NCI-H2171 (cell line): ENCODE measurements at places on chromosomes 7 and 10.

- no peak for DNase-seq
These were observed 65.1 kb upstream of the MKRN1 start for GRCh38 chr7:140544388-140544826.

- no peak for DNase-seq
These were observed 192.1 kb upstream of the MGMT start for GRCh38 chr10:129274748-129275474.

GRCh38 chr7:68718097-68718551, 880.2 kb upstream of the AUTS2 start:
- peak; percentile 62 for DNase-seq

GRCh38 chr10:29257784-29258135, 31.1 kb upstream of the LYZL1 start:
- no peak for DNase-seq

DNA sequence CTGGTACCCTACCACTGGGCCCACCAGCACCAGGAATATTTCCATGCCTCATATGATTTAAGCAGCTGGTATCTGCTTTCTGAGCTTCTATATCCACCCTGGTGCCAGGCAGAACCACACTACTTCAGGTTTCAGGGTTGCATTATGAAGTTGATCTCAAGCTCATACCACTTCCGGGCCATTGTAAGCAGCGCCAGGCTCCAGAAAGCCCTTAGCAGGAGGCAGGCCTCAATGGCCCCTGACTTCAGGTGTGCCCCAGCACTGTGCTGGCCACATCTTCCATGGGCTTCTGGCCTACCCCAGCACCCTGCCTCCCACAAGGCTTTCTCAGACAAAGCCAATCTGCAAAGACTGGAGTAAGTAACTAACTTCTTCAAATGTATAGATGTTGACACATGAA, 391.3 kb upstream of the GRM3 start:
- DNase-seq: no peak

GRCh38 chr10:31340343-31340742, 21.3 kb downstream of the ZEB1 start:
- DNase-seq: no peak

DNA sequence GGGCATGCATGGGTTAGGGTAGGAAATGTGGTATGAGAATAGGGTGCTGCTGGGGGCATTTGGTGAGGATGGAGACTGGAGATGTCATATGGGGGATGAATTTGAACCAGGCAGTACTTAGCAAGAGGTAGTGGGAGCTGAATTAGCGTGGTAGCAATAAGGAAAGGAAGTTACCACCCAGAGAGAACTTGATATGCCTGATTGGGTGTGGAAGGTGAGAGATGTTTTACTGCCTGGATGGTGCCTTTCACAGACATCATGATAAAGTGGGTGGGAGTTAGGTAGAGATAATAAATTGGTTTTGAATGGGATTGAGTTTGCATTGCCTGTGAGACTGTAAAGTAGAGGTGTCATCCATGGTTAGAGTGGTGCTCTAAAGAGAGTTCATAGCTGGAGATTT, 46.7 kb downstream of the TRIM24 start:
- DNase-seq: no peak

DNA sequence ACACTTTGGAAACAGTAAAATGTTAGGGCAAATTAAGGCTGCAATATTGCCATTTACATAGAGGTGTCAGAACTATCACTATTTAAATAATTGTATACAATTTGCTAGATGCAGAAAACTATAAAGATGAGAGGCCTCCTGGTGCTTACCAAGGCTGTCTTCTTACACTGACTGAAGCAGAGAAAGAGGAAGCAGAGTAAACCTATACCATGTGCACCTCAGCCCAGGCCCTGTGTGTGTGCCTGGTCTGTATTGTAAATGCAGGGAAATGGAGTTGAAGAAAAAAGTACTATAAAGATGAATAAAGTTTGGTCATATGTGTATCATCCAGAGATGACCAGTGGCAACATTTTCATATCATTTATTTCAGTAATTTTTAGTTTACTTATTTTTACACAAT, 29.2 kb downstream of the ELMO1 start:
- no peak for DNase-seq

DNA sequence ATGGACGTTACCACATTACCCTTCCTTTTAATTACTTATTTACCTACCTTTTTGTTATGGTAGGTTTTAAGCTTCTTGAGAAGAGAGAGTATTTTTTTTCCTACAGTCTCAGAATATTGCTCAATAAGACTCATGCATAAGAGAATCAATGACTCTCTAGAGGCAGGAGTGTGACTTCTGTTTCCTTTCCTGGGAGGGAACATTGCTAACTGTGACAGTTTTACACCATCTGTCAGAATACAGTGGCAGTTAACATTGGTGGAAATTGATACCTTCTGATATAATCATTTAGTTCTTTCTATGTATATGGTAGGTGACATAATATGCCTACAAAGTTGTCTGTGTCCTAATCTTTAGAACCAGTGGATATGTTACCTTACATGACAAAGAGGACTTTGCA, 348.7 kb upstream of the POT1 start:
- DNase-seq: peak; percentile 74

- no peak for DNase-seq
These were observed 14.1 kb upstream of the TNPO3 start for GRCh38 chr7:129069021-129069420.

- no peak for DNase-seq
These were observed 50.1 kb downstream of the PLEKHS1 start for GRCh38 chr10:113801569-113801968.

DNA sequence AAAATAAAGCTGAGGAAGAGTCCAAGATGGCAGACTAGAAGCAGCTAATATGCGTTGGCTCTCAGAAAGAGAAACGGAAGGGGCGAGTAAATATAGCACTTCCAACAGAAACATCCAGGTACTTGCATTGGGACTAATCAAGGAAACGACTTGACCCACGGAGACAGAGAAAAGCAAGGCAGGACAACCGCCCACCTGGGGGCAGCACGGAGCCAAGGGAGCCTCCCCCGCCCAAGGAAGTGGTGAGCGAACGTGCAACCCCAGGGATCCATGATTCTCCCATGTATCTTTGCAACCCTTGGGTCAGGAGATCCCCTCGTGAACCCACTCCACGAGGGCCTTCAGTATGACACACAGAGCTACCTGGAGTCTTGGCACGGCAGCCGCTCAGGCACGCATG, 45.4 kb upstream of the GRM3 start:
- no peak for DNase-seq

- DNase-seq: no peak
These were observed 769.3 kb downstream of the SORCS1 start for GRCh38 chr10:106395041-106395749.

GRCh38 chr7:70667406-70667805, 464.5 kb upstream of the GALNT17 start:
- DNase-seq: no peak

DNA sequence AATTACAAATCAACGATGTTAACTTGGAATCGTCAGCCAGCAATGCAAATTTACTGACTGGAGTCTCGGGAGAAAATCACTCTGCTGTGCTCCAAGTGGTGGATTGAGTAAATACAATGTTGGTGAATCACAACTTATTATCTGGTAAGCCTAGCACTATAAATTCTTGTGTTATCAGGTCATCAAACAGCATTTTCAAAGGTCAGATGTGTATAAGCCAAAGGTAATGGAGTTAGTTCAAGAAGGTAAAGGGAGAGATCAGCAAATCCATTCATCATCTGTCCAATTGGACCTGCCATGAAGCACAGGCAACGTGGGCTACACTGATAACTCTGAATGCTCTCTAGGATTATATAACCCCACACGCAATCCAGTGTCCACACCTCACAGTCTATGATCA, 13.9 kb downstream of the CUBN start:
- no peak for DNase-seq

GRCh38 chr10:129163531-129163930, 303.5 kb upstream of the MGMT start:
- DNase-seq: no peak

- no peak for DNase-seq
These were observed 121.8 kb downstream of the INHBA start for GRCh38 chr7:41581041-41581440.

DNA sequence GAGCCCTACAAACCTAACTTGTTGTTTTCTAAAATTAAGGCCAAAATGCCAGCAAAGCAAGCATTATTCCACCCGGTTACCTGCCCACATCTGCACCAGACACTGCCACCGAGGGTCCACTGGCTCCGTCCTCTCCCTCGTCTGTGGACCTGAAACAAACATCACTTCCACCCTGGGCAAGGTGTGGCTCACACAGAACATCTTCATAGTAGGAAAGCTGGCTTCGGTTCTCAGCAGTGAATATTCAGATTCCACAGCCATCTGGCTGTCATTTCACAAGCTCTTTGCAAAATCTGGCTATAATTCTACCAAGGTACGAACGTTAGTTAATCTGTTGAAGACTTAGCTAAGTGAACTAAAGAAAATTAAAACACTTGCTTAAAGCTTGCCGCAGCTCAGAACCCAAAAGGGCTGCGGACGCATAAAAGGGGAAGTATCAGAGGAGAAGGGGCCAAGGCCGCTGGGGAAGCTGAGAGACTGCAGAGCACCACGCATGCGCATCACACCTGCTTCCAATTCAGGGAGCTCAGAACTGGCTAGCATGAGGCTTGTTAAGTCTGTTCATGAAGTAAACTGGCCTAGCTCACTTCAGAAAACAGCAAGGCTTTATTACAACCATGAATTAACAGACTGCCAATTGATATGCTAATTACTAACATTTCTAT, 46.1 kb downstream of the PTPRN2 start:
- DNase-seq: no peak

DNA sequence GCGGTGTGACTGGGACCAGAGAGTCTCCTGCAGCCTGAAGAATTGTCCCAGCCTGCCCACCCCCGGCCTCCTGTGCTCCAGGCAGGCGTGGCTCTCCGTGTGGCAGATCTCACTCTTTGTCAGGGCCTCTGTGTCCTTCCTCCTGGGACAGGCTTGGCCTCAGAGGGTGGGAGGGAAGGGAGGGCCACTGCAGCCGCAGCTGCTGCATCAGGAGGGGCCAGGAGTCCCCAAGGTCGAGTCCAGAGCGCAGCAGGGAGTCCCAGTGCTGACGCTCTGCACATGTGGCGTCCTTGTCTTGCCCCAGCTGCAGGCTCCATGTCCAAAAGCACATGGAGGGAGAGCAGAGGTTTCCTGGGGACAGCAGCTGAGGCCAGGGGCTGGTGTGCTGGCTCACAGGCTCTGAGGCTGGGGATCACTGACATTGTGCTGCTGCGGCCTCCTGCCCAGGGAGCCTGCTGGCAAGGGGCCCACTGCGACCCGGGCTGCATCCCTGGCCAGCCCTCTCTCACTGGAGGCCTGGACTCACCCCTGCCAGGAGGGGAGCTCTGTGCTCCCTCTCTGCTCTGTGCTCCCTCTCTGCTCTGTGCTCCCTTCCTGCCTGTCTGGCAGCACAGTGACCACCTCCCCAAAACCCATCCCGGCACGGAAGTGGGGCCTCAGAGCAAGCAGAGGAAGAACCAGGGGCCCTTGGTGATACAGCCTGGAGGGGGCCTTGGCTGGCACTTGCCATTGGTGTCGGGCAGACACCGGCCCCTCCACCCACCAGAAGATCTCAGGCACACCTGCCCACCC, 114.6 kb upstream of the RET start:
- no peak for DNase-seq

GRCh38 chr10:89134963-89135362, 72.2 kb downstream of the CH25H start:
- no peak for DNase-seq

- DNase-seq: no peak
These were observed 167.8 kb downstream of the KIF20B start for GRCh38 chr10:89869180-89869579.

DNA sequence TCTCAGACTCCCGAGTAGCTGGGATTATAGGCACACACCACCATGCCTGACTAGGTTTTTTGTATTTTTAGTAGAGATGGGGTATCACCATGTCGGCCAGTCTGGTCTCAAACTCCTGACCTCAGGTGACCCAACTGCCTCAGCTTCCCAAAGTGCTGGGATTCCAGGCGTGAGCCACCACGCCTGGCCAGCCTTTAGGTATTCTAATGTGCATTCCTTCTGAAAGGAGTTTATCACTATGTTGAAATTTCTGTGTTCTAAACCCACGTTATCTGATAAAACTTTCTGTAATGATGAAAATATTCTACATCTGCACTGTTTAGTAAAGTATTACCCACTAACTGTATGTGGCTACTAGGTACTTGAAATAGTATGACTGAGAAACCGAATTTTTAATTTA, 110.6 kb upstream of the IMMP2L start:
- no peak for DNase-seq

- DNase-seq: no peak
These were observed 409.0 kb upstream of the MGMT start for GRCh38 chr10:129057856-129058663.

- DNase-seq: no peak
These were observed 659.3 kb downstream of the PARD3 start for GRCh38 chr10:34155812-34156211.

- no peak for DNase-seq
These were observed 411.6 kb upstream of the GALNT17 start for GRCh38 chr7:70720191-70720873.

GRCh38 chr10:79349072-79349491, 1.8 kb downstream of the PPIF start:
- DNase-seq: no peak

DNA sequence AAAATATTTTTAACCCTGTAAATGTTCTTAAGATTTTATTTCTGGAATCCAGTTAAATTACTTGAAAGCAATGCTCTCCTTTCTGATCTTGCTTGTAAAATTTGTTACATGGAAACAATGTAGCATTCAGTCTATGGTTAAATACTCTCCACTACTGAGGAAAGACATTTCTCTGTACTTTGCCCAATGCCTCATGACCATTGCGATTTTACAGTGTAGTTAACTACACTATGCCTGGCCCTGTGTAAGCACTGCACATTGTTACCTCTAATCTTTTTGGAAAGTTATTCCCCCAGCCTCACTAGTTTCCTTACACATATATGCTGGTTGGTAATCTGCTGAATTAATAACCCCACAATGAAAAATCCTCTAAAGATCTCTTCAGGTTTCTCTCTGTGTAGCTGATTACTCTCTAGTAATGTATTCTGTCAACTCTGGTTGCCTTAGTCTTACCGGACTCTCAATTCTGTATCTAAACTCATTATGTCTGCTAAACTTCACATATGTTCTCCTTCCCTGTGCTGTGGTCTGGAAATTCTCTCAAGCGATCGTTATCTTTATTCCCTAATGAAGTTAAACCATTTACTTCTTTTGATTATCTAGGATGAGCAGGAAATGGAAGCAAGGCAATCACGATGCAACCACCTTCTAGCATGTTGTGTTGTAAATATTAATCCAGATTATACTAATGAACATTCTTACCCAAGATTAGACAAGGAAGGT, 58.7 kb upstream of the TMEM106B start:
- DNase-seq: no peak
